ENCODE measurements at places on chromosomes 16 and 17.

- peak; percentile 43 for DNase-seq
These were observed 1.6 kb downstream of the CMIP start for GRCh38 chr16:81445966-81446906.

GRCh38 chr16:2064368-2064945, 16.7 kb downstream of the TSC2 start:
- no peak for DNase-seq

- DNase-seq, result no peak
These were observed 36.2 kb downstream of the ZNF778 start for GRCh38 chr16:89253548-89254287.

GRCh38 chr16:2485811-2486507, 11.0 kb downstream of the TBC1D24 start:
- DNase-seq, result no peak

GRCh38 chr16:16877061-16877460, 498.1 kb downstream of the NPIPA7 start:
- DNase-seq, result no peak

Measured in NCI-H1417 (cell line).